ENCODE measurements at places on chromosomes 4 and X.

DNA sequence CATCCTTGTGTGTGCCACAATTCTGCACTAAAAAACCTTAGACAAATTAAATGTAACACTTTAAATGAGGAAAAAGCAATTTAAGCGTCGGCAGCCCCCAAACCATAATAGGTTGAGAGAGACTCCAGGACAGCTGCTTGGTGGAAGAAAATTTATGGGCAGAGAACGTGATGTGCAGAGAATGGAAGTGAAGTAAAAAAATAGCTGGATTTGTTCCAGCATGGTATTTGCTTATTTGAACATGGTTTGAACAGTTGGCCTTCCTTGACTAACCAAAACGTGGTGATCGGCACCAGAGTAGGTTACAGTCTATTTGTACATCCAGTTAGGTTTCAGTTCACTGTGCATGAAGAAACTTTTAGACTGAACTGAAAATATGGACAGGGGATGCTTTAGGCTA lies 343.0 kb upstream of the CPEB2 start:
- no peak for DNase-seq

GRCh38 chrX:2320580-2321327 lies 180.0 kb downstream of the DHRSX start:
- no peak for DNase-seq

DNA sequence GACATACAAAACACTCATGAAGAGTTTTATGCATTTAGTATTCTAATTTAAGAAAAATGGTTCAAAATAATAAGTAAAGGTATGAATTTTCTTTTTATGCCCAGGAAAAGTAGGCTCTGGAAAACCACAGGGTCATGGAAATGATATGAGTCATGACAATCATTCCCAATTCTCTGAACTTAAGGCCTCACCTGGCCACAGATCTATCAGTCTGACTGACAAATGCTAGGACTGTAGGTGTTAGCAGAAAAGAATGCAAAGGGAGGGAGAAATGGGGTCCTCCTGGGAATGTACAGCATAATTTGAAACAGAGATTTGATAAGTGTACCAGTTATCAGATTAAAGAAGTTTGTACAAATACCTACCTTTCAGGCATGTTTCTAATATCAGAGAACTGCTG lies 270.5 kb upstream of the ARSJ start:
- DNase-seq, result no peak

- no peak for DNase-seq
These were observed 258.9 kb downstream of the RCHY1 start for GRCh38 chr4:75255261-75255660.

DNA sequence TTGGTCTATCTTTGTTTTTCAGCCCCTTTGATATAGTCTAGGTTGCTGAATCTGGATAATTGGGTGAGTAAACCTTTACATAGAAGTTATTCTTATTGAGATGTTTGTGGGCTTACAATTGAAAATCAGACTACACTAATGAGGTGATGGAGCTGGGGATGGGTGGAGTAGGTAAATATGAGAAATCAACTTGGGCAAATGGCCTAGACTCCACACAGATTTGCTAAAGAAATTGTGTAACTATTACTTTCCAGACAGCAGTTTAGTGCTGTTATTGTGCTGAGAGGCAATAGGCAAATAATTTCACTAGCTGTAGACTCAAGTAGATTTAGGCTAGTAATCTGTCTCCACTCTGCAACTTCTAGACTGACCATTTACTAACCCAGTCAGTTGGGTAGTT lies 8.2 kb downstream of the DIAPH2 start:
- DNase-seq, result no peak

GRCh38 chr4:122341886-122342285 lies 36.9 kb upstream of the ADAD1 start:
- DNase-seq, result no peak

- DNase-seq, result no peak
These were observed 142.9 kb upstream of the NWD2 start for GRCh38 chr4:37101686-37102085.

Data from HEK293T (cell line).